Osteocyte (in vitro differentiated cells): ENCODE measurements at places on chromosomes 7 and 10.

DNA sequence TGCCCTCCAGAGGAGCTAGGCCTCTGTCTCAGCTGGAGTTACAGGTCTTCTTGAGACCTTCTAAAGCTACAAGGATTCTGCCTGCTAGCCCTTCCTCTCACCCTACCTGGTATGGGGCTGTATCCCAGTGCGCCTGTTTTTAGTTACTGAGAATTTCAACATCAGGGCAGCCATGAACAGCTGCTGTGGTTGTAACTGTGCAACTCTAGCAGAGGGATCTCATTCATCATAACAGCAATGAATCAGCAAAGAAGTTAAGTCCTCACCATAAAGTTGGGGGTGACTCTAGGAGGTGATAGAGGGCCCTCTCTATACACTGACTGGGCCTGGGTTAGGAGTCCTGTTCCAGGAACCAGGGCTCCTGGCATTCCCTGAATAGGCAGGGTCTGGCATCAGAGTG lies 14.0 kb upstream of the CDH23 start:
- no peak for DNase-seq

- DNase-seq: no peak
These were observed 320.7 kb upstream of the PFKP start for GRCh38 chr10:2746638-2747037.

DNA sequence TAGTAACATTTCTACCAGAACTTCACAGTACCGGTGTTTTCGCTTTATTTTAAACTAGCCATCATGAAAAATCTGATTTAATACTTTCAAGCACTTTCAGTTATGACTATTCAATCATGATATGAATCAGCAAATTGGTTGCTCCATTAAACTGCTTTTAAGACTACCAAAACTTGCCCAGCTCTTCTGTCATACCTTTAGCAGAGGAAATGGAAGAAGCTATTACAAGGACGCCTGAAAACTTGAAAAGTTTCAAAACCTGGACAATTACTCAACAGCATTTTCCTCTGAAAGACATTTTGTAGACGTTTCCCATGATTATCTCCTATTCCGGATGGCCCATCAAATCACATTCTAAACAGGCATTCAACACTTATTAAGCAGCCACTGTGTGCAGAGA lies 2.0 kb downstream of the JAZF1 start:
- no peak for DNase-seq

DNA sequence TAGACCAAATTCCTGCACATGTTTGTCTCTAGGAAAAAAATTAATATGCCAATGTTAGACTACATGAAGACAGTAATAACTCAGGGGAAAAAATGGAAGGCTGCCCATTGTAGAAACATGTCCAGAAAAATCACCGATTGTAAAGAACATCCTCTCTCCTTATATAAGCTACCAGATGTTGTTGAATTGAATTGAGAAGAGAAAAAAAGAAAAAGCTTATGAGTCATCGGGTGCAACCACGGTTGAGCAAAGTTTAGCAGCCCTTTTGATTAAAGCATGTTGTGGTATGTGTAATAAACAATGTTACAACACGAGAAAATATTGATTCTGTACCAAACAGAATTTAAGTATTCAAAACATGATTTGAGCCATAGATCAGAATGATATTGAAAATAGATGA lies 102.3 kb upstream of the ARHGAP21 start:
- no peak for DNase-seq

DNA sequence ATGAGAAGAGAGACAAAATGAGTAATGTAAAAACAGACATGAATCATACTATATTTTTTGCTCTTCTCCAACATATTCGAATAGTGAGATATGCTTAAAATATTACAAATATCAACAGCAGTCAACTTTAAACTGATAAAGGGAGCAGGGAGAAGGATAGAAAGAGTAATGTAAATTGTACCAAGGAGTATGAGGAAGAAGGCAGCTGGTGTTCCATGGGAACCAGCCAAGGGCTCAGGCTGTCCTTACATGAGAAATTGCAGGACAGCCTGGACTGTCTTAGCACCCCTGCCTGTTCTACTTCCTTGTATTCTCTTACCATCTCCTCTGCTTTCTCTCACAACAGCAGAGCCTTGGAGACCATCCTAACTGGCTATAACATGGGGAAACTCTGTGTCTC lies 128.7 kb downstream of the TSPAN12 start:
- no peak for DNase-seq

DNA sequence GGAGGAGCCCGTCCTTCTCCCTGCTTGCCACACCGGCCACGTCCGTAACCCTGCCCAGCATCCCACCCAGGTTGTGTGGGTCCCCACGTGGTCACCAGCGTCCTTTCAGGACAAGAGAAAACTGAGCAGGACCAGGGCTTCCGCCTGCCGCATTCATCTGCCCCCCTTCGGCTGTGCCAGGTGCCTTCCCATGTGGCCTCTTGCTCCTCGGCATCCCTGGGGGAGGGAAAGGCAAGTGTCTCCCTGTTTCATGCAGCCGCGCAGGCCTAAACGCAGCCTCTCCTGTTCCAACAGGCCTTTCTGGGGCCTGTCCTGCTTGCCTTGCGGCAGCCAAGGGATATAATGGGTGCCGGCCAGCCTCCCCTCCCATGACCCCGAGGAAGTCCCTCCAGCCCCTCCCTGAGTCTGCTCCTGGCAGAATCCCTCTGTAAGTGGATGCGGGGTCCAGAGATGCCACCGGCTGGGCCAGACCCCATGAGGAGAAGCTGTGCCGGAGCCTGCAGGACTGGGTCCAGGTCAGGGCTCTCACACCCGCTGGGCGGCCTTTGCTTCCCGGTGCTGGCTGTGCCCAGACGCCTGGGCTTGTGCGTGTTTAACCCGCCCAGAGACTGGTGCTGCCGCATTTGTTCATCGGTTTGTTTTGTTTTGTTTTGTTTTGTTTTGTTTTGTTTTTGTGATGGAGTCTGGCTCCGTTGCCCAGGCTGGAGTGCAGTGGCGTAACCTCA lies 23.1 kb downstream of the SHH start:
- no peak for DNase-seq

GRCh38 chr7:144439717-144440205 lies 36.3 kb upstream of the NOBOX start:
- no peak for DNase-seq

GRCh38 chr7:77316219-77316978 lies 99.8 kb downstream of the GSAP start:
- no peak for DNase-seq

GRCh38 chr7:122206985-122207384 lies 62.9 kb upstream of the AASS start:
- DNase-seq: no peak

GRCh38 chr7:51026341-51026740 lies 243.6 kb upstream of the GRB10 start:
- peak; percentile 70 for DNase-seq

DNA sequence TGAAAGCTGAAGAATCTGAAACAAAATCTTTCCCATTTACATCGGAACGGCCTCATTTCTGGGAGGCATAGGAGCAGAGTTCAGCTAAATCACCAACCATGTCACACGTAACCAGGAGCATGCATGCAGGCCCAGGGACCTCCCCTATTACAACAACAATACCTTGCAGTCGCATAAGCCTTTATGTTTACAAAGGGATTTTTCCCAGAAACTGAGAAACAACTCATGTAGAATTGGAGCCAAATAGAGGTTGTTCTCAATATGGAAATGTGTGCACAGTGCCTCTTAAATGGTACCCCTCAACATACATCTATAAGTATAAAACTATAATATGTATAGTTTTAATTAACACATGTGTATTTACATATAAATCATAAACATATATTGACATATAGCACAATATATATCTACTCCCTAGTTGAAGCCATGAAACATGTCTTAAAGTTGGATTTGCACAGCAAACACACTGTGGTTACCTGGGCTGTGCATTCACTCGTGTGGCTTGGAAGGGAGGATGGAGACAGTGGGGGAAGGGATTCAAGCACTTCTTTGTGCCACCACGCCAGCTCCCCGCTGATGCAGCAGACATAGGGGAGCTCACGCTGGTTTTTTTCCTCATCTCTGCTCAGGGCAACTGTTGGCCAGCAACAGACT lies 35.0 kb upstream of the DGKI start:
- DNase-seq: no peak

GRCh38 chr10:64798297-64798696 lies 1277.1 kb downstream of the REEP3 start:
- no peak for DNase-seq

DNA sequence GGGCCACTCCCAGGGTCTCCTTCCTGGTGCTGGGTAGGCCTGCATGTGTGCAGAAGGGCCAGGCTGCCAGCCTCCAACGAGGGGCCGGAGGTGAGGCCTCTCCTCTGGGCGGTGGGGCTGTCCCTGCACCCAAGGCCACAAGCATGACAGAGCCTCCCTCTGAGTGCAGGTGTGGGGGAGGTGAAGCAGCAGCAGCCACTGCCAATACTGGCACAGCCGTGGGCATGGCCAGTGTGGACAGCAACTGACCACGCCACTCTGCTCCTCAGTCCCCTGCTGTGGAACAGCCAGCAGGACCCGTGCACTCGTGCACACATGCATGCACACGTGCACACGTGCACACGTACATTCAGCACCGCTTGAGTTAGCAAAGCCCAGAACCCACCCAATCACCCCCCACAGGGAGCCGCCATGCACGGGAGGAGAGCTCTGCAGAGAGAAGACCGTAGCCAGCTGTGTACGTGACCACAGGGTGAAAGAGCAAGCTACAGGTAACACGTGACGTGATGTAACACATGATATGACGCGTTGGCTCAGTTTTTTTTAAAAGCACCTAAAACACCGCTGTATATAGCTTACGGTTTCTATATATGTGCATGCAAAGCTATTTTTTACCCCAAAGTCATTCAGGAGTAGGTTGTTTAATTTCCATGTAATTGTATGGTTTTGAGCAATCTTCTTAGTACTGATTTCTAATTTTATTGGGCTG lies 23.1 kb downstream of the PAPOLB start:
- DNase-seq: no peak

- DNase-seq: no peak
These were observed 119.2 kb upstream of the NPVF start for GRCh38 chr7:25347360-25348066.

- no peak for DNase-seq
These were observed 10.6 kb upstream of the PRTFDC1 start for GRCh38 chr10:24962995-24963394.

GRCh38 chr7:36607721-36608095 lies 116.6 kb downstream of the AOAH start:
- DNase-seq: no peak

DNA sequence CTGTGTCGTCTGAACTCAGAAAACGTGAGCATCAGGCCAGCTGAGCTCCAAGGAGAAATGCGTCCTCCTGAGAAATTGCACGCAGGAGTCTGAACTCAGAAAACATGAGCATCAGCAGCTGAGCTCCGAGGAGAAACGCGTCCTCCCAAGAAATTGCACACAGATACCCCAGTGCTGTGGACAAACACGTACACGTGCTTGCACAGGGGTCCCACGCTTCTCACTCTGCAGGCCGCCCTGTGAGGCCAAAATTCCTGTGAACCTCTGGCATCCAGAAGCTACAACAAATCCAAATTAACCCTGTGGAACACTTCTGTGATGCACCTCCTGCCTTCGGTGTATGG lies 133.8 kb downstream of the WDR37 start:
- DNase-seq: no peak

- DNase-seq: no peak
These were observed 23.5 kb upstream of the ABLIM1 start for GRCh38 chr10:114681542-114681941.

DNA sequence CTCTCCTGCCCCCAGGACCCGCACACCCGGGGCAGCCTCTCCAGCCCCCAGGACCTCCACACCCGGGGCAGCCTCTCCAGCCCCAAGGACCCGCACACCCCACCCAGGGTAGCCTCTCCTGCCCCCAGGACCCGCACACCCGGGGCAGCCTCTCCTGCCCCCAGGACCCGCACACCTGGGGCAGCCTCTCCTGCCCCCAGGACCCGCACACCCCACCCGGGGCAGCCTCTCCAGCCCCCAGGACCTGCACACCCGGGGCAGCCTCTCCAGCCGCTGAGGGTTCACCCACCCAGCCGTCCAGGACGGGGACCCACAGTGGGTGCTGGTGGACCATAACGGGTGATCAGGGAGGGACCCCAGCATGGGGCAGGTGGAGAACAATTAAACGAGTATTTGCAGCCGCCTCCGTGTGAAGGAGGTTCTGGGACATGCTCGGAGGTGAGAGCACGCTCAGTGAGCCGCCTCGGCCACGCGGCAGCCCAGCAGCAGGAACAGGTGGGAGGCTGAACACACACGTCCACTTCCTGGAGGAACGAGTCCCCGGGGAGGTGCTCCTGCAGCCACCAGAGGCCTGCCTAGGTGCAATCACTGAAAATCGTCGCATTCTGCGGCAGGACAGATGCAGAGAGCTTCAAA lies 107.9 kb downstream of the PDGFA start:
- DNase-seq: no peak

DNA sequence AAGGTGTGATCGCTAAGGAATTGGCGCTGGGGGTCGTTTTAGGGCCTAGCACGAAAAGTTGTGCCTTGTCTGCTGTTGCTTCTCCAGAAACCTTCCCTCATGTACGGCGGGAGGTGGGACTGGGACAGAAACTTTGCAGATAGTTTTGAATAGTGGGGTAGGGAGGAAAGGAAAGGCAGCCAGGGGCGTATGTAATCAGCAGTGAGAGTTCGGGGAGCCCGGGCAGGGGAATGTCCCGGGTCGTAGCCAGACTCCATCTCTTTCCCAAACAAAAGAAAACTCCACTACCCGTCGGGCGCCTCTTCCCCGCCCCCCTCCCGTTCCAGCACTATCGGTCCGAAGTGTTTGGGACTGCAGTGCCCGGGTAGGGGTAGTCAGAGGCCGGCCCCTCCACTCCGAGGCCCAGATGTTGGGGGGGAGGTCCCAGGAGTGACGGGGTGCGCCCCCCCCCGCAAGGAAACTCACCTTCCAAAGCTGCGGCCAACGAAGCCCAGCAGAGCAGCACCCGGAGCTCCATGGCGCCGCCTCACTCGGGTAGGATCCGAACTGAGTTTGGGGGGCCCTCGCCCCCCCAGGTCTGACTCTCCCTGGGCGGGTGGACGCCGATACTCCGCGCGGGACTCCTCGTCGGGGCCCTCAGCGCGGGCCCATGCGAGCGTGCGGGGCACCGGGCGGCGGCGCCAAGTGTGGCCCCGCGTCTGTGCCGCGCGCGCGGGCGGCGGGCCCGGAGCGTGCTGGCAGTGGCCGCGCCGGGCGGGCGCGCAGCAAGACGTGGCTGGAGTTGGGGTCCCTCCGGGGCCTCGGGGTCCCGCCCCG lies 601 bp downstream of the EPHB4 start:
- no peak for DNase-seq

- no peak for DNase-seq
These were observed 13.1 kb downstream of the PLCE1 start for GRCh38 chr10:94006591-94007550.

DNA sequence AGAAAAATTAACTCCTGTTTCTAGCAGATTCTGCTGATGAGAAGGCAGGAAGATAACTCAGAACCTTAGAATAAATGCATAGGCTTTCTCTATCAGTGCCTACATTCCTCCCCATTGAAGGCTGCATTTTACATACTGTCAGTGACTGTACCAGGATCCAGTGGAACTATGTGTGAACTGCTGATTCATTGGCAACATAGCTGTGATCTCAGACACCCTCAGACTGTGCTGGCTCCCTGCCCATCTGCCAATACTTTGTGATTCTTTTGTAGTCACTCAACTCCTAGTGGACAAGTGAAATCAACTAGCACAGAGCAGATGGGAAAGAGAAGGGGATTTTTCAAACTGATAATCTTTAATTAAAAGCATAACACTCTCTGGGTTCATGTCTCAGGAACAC lies 375.8 kb downstream of the MDFIC start:
- no peak for DNase-seq
